ENCODE measurements at places on chromosomes 5 and 9.

GRCh38 chr5:151154931-151155774, 2.4 kb downstream of the ANXA6 start:
- peak; percentile 33 for DNase-seq

GRCh38 chr9:98859941-98860340, 52.5 kb downstream of the GALNT12 start:
- no peak for DNase-seq

GRCh38 chr5:152717393-152717792, 312.3 kb upstream of the NMUR2 start:
- no peak for DNase-seq

DNA sequence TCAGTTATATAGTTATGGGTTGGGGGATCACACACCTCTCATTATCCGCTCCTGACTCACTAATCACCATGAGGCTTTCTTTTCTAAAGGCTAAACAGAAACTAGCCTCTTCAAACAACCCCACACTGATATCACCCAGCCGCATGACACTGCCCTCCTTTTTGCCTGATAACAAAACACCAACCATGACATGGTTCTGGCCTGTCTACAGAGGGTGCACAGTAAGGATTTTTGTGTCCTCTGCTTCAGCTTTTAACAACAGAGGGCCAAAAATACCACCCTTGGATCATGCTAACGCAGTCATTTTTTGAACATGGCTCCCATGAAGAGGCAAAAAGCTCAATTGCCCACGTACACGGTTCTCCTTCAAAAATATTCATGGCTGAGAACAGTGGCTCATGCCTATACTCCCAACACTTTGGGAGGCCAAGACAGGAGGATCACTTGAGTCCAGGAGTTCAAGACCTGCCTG, 4.0 kb downstream of the CMBL start:
- no peak for DNase-seq

GRCh38 chr9:78314953-78315870, 18.3 kb downstream of the PSAT1 start:
- DNase-seq, result peak; percentile 33

GRCh38 chr9:129586685-129587084, 34.2 kb downstream of the C9orf50 start:
- no peak for DNase-seq

GRCh38 chr9:120441426-120442307, 138.3 kb downstream of the CDK5RAP2 start:
- peak; percentile 98 for DNase-seq

DNA sequence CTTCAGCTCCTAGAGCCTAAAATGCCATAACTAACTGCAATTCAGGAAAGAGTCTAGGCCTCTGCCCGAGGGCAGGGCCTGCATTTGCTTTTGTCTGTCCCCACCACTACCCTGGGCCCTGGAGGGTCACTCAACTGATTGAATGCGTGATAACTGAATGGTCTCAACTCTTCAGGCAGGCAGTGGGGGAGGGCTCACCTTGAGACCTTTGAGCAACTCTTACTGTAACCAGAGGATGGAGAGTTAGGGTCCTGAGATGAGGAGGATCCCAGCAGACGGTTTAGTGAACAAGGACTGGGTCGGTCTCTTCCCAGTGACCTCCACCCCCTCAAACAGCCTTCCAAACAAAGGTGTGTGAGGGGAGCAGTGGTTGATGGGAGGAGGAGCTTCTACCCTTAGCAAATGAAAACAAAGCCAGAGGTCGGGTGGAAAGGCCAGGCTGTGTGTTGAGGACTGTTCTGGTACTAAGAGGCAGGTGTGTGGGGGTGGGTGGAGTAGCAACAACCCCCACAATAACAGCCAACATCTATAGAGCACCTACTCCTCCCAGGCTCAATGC, 59.4 kb downstream of the CXXC5 start:
- no peak for DNase-seq

DNA sequence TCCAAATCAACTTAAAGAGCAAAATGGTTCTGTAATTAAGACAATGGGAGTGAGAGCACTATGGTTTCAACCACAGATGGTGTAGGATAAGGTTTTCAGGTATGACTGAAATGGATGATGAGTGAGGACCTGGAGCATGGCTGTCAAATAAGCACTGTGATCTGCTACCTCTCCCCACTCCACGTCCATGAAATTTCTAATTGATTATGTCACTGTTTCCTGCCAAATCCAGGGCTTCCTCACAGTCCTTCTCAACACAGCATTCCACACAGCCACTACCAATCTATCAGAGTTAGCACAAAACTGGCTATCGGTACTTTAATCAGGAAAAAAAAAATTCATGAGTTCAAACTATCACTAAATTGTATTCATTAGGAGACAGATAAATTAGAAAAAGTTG, 420.4 kb upstream of the WWC1 start:
- no peak for DNase-seq

DNA sequence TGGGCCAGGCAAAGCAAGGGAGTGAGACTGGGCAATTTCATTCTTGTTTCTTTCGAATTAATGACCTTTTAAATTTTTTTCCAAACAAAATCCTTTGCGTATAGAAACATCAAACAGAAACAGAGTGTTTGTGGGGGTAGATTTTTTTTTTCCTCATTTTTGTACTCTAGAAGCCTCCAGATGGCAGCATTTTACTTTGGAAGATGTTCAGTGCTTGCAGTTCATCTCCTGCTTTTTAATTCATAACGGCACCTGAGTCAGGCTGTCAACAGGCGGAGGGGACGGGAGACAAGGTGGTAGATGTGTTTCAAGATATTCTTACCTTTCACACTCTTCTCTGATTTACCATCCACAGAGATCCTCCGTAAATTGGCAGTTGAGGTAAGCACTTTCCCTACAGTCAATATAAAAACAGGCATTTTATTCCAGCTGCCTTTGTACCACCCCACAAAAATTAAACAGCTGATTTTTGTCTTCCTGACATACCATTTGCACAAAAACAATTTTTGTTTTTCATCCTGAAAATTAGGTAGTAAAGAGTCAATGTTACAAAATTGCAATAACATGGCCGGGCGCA, 99.5 kb upstream of the FBXL17 start:
- peak; percentile 19 for DNase-seq

GRCh38 chr9:121858788-121859187, 207.4 kb downstream of the DAB2IP start:
- DNase-seq, result no peak

GRCh38 chr5:117943541-117943940, 1044.8 kb downstream of the DTWD2 start:
- no peak for DNase-seq

GRCh38 chr9:85443190-85443598, 298.6 kb downstream of the AGTPBP1 start:
- DNase-seq, result no peak

- no peak for DNase-seq
These were observed 15.0 kb downstream of the MAMDC2 start for GRCh38 chr9:70058569-70059116.

DNA sequence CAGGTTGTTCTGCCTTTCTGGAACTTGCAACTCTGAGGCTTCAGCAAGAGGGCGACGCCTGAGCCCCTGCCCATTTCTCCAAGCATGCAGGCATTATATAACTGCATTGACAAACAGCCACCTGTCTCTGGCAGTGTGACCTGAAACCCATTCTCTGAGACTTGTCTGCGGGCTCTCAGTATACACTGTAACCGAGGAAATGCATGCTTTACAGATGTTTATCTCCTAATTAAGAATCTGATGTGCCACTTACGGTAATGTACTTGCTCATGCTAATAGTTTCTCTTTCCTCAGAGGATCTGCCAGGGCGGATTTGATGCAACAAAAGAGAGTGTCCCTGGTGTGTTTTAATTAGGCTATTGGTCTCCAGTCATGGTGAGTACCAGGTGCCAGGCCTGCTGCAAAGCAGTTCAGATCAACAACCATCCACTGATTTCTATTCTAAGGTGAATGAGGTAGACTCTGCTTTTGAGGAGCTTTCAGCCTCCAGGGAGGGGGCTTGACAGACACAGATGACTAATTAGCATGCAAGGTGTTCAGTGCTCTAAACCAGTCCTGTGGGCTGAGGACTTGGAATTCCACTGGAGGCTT, 593.7 kb upstream of the KLF4 start:
- DNase-seq, result no peak

DNA sequence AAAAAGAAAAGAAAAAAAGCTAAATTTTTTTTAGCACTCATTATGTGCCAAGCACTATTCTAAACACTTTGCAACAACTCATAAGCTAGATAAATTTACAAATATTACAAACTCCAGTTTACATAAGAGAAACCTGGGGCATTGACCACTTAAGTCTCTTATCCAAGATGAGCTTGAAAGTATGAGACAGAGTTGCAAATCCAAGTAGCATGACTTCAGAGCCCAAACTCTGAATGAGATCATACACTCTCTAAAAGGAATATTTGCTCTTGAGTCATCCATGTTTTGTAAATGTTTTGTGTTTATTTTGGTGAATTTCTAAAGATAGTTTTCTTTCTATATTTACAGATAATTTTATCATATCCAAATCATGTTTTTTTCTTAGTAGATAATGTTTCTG, 4.0 kb upstream of the SHOC1 start:
- DNase-seq, result peak; percentile 60

- DNase-seq, result no peak
These were observed 26.2 kb downstream of the PTCD2 start for GRCh38 chr5:72346398-72346797.

GRCh38 chr5:130624805-130625204, 540.3 kb downstream of the HINT1 start:
- no peak for DNase-seq

DNA sequence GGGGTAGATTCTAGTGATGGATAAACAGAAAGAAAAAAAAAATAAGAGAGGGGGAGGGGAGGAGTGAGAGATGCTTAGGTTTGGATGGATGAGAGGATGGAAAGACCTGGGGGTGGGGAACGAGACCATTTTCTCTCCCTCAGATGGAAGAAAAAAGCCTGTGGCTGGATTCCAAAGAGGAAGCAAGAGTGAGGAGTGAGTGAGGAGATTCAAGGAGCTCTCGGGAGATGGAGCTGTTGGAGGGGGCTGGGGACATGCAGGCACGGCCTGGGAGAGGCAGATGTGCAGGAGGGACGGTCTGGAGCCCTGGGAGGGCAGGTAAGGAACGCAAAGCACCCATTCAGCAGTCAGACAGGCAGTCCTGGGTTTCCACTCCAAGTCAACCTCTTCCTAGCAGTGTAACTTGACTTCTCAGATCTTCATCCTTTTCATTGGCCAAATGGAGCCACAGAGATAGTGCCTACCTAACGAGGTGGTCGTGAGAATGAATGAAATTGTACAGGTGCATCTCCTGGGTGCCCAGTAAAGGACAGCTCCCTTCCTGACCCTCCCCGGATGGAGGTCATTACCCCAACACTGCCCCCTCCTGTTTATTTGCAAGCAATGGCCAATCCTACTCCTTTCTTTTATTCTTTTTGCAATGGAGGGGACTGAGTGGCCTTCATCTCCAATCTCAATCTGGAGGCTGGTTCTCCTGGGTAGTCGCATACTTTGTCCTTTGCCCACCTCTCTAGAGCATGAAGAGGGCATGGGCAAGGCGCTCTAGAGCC, 52.2 kb downstream of the PCDH1 start:
- peak; percentile 18 for DNase-seq

DNA sequence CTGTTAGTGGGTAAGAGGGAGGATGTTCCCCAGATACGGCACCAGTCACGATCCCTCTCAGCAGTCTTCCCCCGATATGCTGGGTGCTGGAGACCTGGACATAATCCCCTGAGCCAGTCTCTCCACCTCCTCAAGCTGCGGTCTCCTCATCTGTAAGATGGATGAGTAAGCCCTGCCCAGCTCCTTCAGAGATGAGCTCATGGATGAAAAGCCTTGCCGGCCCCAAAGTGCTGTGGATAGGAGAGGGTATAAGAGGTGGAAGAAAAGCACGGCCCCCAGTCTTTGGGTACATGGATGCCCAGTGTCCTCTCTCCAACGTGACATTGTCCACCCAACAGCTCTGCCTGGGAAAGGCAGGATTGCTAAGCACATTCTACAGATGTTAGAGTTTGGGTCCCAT, 4.5 kb downstream of the CAMK2A start:
- DNase-seq, result peak; percentile 61

GRCh38 chr5:65833780-65834179, 92.6 kb upstream of the ERBIN start:
- no peak for DNase-seq

- no peak for DNase-seq
These were observed at the start of gene NKD2 for GRCh38 chr5:1008451-1009358. NKD2 (plus strand) TSS chr5:1008802; CDS start chr5:1009058, 256 bp downstream.

DNA sequence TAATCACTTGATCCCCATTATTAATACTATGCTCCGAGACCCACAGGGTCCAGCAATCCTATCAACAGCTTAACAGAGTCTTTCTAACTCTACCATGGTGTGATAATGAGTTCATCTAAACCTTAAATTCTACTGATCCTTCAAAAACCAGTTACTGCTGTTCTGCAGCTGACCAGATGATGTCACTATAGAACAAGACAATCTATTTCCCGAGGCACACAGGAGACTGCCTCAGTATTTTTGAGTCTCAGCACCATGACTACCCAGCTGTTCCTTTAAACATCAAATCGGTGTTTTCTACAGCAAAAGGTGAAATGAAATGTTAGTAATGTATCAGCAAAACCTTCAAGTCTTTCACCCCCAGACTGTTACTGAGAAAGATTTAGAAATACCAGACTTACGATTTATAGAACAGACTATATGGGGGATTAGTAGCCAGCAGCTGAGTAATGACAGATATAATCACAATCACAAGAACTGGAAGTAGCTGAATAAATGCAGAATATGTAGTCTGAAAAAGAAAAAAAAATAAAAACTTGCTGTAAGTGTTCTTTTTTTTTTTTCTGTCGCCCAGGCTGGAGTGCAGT, 16.9 kb downstream of the DNAJC18 start:
- peak; percentile 80 for DNase-seq

DNA sequence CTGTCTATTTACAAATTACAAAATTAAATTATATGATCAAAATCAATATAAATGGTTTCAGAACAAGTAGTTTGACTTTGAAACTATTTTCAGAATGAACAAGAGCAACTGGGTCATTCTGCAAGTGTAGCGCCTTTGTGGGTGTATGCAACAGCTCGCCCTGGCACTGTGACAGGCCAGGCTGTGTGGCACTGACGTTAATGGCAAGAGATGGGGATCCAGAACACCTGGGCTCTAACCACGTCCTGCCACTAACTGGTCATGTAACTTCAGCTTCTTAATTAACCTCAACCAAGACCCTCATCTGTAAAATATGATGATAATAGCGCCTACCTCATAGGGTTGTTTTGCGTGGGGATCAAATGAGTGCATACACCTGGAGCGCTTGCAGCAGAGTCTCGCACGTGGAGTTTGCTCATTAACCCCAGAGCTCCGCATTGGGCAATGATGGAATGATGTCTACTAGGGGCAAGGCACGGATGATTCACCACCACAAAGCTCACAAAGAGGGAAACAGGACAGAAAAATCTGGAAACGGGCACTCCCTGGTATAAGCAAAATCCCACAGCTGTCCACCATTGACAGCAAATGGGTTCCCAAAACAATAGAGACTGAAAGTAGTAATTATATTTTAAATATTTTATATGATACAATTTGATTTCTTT, 639.4 kb downstream of the SEMA5A start:
- DNase-seq, result peak; percentile 91

GRCh38 chr9:131204285-131204684, 72.0 kb downstream of the FAM78A start:
- DNase-seq, result no peak

GRCh38 chr9:19498015-19498414, 89.2 kb downstream of the ACER2 start:
- peak; percentile 2 for DNase-seq

Data from fibroblast of lung (primary cell).